ENCODE measurements at places on chromosomes 4 and X. TPM values are rescaled to one million over a fixed set of nuclear protein-coding genes. Genes with fewer than 3 reads are reported as not detected.

ZMYM3 gene
- polyA plus RNA-seq, result 9.6 TPM

VCX gene
- not detected for polyA plus RNA-seq

DNA sequence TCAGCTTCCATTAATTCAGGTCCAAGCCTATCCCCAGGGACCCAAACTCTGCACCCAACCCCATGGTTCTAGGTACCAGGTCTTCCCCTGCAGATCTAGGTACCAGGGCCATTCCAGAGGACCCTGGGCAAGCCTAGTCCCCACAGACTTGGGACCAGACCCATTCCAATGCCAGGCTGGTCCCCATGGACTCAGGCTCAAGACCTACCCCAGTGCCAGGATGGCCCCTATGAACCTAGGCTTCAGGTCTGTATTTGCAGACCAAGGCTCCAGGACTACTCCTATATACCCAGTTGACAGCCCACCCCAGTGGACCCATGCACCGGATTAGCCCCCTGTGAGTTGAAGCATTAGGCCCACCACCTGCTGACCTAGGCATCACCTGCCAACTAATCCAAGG, 8.9 kb downstream of the MTHFD2L start:
- H3K36me3 ChIP-seq, result no peaks in the 10 kb centered on the region
- no peaks in the 10 kb centered on the region for H3K4me1 ChIP-seq
- no peak for DNase-seq

DNA sequence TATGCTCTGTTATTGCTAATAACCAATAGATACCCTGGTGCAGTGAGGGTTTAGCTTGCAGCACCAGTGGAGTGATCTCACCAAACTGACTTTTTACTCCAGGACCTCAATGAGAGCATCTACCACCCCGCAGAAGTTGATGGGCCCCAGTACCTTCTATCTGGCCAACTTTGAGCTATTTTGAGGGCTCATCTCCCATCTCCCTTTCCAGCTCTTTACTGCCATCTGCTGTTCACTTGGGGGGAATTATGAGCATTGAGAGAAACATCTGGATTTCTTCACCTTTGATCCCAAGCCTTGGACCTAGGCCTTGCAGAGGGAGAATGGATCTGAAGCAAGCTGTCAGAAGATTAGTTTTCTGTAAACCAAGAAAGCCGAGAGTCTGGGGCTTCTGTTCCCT, 143.6 kb downstream of the TMEM164 start:
- H3K27me3 ChIP-seq, result no peaks in the 10 kb centered on the region
- DNase-seq, result no peak
- no peaks in the 10 kb centered on the region for H3K36me3 ChIP-seq
- H3K4me1 ChIP-seq, result no peaks in the 10 kb centered on the region
- H3K4me3 ChIP-seq, result no peak overlapping the region
- no peak overlapping the region for H3K27ac ChIP-seq
